Liver (tissue), 10 donors: ENCODE measurements at places on chromosomes 16 and 17.

- no peak for DNase-seq
- H3K4me1 ChIP-seq, result peaks cover 31% of the 10 kb centered on the region
- H3K27ac ChIP-seq, result peak overlapping the region; percentile 38
Observed at GRCh38 chr16:84729716-84730320, 30.0 kb downstream of the USP10 start.

- DNase-seq, result no peak
- H3K27me3 ChIP-seq, result no peaks in the 10 kb centered on the region
- peaks cover 13% of the 10 kb centered on the region for H3K36me3 ChIP-seq
- no peak overlapping the region for H3K4me3 ChIP-seq
- no peaks in the 10 kb centered on the region for H3K4me1 ChIP-seq
Observed at GRCh38 chr16:220021-220420, 9.2 kb downstream of the LUC7L start.

- no peaks in the 10 kb centered on the region for H3K27me3 ChIP-seq
- no peak for DNase-seq
- H3K36me3 ChIP-seq, result peaks cover 5% of the 10 kb centered on the region
Observed at GRCh38 chr16:58011652-58012051, 10.4 kb downstream of the USB1 start.

GRCh38 chr16:4203748-4204147 lies 38.1 kb downstream of the SRL start:
- H3K4me3 ChIP-seq, result no peak overlapping the region
- H3K36me3 ChIP-seq, result no peaks in the 10 kb centered on the region
- H3K4me1 ChIP-seq, result peaks cover 3% of the 10 kb centered on the region
- H3K27ac ChIP-seq, result no peak overlapping the region
- no peaks in the 10 kb centered on the region for H3K27me3 ChIP-seq

DNA sequence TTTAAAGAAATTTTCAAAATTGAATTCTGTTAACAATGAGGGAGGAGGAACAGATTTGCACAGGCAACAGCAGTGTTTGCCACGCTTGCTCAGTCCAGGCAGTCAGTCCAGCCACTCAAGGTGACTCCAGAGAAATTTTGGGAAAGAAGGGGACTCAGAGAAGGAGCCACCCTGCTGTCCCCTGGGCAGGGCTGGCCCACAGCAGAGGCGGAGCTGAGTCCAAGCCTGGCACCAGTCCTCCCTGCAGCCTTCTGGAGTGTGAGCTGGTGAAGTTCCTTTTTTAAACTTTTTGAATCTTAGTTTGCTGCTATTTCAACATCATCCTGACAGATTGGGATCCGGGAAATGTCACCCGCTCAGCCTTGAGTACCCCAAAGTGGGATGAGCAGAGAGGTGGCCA lies 14.5 kb upstream of the SLC47A2 start:
- DNase-seq, result no peak
- H3K27ac ChIP-seq, result no peak overlapping the region
- H3K4me3 ChIP-seq, result no peak overlapping the region
- H3K4me1 ChIP-seq, result peaks cover 5% of the 10 kb centered on the region
- H3K36me3 ChIP-seq, result no peaks in the 10 kb centered on the region
- no peaks in the 10 kb centered on the region for H3K27me3 ChIP-seq

GRCh38 chr16:14491861-14492529 lies 138.1 kb downstream of the PARN start:
- H3K4me1 ChIP-seq, result no peaks in the 10 kb centered on the region
- H3K27me3 ChIP-seq, result no peaks in the 10 kb centered on the region
- no peak overlapping the region for H3K27ac ChIP-seq
- no peak overlapping the region for H3K4me3 ChIP-seq

- H3K36me3 ChIP-seq, result peaks cover 21% of the 10 kb centered on the region
- no peaks in the 10 kb centered on the region for H3K27me3 ChIP-seq
- peaks cover 18% of the 10 kb centered on the region for H3K4me1 ChIP-seq
- H3K27ac ChIP-seq, result no peak overlapping the region
Observed at GRCh38 chr17:45918241-45918745, 23.9 kb downstream of the MAPT start.

GRCh38 chr17:80252871-80253270 lies 7.8 kb upstream of the RNF213 start:
- H3K4me3 ChIP-seq, result no peak overlapping the region
- no peaks in the 10 kb centered on the region for H3K27me3 ChIP-seq
- H3K36me3 ChIP-seq, result no peaks in the 10 kb centered on the region

GRCh38 chr16:47881574-47881973 lies 274.2 kb downstream of the ABCC12 start:
- DNase-seq, result no peak
- H3K4me3 ChIP-seq, result no peak overlapping the region
- H3K27me3 ChIP-seq, result no peaks in the 10 kb centered on the region

- H3K27me3 ChIP-seq, result no peaks in the 10 kb centered on the region
- H3K4me3 ChIP-seq, result no peak overlapping the region
- H3K27ac ChIP-seq, result no peak overlapping the region
- no peaks in the 10 kb centered on the region for H3K36me3 ChIP-seq
- H3K4me1 ChIP-seq, result no peaks in the 10 kb centered on the region
- DNase-seq, result no peak
Observed at GRCh38 chr16:8611886-8612600, 9.5 kb upstream of the METTL22 start.

- H3K27ac ChIP-seq, result no peak overlapping the region
- H3K27me3 ChIP-seq, result peaks cover 4% of the 10 kb centered on the region
- DNase-seq, result no peak
- no peaks in the 10 kb centered on the region for H3K4me1 ChIP-seq
- no peaks in the 10 kb centered on the region for H3K36me3 ChIP-seq
Observed at GRCh38 chr16:84308120-84308519, 13.4 kb downstream of the WFDC1 start.

- no peaks in the 10 kb centered on the region for H3K36me3 ChIP-seq
- DNase-seq, result no peak
- no peaks in the 10 kb centered on the region for H3K27me3 ChIP-seq
- no peak overlapping the region for H3K27ac ChIP-seq
Observed at GRCh38 chr17:8412089-8412488, 14.5 kb upstream of the RNF222 start.

DNA sequence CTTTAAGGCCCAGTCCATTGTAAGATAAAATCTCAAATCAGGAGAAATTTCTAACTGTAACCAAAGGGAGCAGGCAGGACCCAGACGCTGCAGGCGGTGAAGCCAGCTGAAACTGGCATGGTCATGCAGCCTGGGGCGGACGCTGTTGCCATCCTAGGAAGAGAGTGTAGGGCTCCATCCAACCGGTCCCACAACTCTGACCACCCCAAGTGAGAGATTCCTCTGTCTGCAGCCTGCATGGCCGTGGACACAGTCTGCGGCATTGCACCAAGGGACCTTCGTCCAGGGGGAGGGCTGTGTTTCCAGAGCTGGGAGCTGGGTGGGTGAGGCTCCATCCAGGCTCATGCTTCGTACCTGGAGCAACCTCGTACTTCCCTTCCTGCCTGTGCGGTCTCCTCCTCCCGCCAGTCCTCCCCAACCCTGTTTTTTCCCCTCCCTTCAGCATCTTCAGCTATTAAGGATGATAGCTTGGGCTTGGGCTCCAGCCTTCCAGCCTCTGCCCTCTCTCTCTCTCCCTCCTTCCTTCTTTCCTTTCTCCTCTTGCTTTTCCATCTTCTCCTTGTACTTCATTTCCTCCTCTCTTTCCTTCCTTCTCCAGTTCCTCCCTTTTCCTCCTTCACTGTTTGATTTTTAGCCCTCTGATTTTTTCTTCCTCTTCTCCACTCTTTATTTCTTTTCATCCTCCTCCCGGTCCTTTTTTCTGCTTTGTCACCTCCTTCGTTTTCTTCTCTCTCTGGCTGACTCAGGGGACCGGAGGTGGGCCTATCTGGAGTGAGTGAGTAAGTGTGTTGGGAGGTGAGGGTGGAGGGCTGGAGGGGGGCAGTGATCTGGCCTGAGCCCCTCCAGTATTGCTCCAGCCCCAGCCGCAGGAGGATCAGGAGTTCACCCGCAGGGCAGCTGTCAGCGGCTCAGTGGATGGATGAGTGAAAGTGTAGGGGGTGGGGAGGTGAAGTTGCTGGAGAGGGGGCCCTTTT lies 17.0 kb upstream of the LHX1 start:
- no peak overlapping the region for H3K4me3 ChIP-seq
- H3K27ac ChIP-seq, result no peak overlapping the region
- no peaks in the 10 kb centered on the region for H3K4me1 ChIP-seq
- H3K27me3 ChIP-seq, result peaks cover 3% of the 10 kb centered on the region
- H3K36me3 ChIP-seq, result no peaks in the 10 kb centered on the region

GRCh38 chr16:78761427-78761826 lies 662.0 kb downstream of the WWOX start:
- no peaks in the 10 kb centered on the region for H3K4me1 ChIP-seq
- H3K36me3 ChIP-seq, result no peaks in the 10 kb centered on the region
- DNase-seq, result no peak
- no peak overlapping the region for H3K4me3 ChIP-seq
- no peaks in the 10 kb centered on the region for H3K27me3 ChIP-seq

GRCh38 chr16:57623251-57624043 lies 5.0 kb upstream of the ADGRG1 start:
- no peaks in the 10 kb centered on the region for H3K27me3 ChIP-seq
- H3K4me3 ChIP-seq, result no peak overlapping the region
- H3K36me3 ChIP-seq, result no peaks in the 10 kb centered on the region

GRCh38 chr16:2717383-2718263 lies 2.4 kb downstream of the PRSS27 start:
- no peak overlapping the region for H3K4me3 ChIP-seq
- no peak overlapping the region for H3K27ac ChIP-seq
- H3K4me1 ChIP-seq, result peaks cover 17% of the 10 kb centered on the region
- no peak for DNase-seq
- H3K27me3 ChIP-seq, result no peaks in the 10 kb centered on the region

- no peaks in the 10 kb centered on the region for H3K27me3 ChIP-seq
- H3K4me3 ChIP-seq, result no peak overlapping the region
- no peaks in the 10 kb centered on the region for H3K36me3 ChIP-seq
- no peaks in the 10 kb centered on the region for H3K4me1 ChIP-seq
- DNase-seq, result no peak
Observed at GRCh38 chr16:77869997-77870813, 81.8 kb downstream of the VAT1L start.

DNA sequence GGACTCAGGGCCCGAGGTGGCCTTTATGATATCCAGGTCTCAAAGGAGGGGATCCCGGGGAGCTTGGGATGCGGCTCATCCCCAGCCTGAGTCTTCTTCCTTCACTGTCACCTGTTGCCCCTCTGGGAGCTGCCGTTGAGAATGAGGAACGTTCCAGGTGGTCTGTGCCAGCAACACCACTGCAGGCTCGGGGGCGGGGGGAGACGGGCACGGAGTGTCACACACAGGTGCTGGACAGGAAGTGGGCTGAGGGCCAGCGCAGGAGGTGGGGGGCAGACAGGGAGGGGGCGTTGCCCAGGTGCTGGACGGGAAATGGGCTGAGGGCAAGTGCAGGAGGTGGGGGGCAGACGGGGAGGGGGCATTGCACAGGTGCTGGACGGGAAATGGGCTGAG lies 28.2 kb downstream of the METRNL start:
- no peak overlapping the region for H3K4me3 ChIP-seq
- DNase-seq, result no peak
- no peaks in the 10 kb centered on the region for H3K27me3 ChIP-seq
- no peaks in the 10 kb centered on the region for H3K4me1 ChIP-seq
- no peak overlapping the region for H3K27ac ChIP-seq
- no peaks in the 10 kb centered on the region for H3K36me3 ChIP-seq

GRCh38 chr16:57307365-57307764 lies 22.9 kb upstream of the PLLP start:
- H3K27ac ChIP-seq, result no peak overlapping the region
- H3K27me3 ChIP-seq, result no peaks in the 10 kb centered on the region
- H3K4me1 ChIP-seq, result peaks cover 9% of the 10 kb centered on the region
- no peak overlapping the region for H3K4me3 ChIP-seq

DNA sequence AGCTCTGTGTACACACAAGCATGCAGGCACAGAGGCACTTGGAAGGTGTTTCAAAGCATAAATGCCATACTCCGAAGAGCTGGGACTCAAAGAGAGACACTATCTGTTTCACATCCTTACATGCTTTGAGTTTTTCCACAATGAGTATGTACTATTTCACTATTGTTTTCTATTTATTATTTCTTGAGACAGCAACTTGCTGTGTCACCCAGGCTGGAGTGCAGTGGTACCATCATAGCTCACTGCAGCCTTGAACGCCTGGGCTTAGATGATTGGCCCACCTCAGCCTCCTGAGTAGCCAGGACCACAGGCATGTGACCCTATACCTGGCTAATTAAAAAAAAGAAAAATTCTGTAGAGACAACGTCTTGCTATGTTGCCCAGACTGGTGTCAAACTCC lies 31.6 kb downstream of the CYB5D2 start:
- no peak for DNase-seq
- no peaks in the 10 kb centered on the region for H3K27me3 ChIP-seq
- H3K36me3 ChIP-seq, result peaks cover 74% of the 10 kb centered on the region
- H3K4me3 ChIP-seq, result no peak overlapping the region
- no peaks in the 10 kb centered on the region for H3K4me1 ChIP-seq

DNA sequence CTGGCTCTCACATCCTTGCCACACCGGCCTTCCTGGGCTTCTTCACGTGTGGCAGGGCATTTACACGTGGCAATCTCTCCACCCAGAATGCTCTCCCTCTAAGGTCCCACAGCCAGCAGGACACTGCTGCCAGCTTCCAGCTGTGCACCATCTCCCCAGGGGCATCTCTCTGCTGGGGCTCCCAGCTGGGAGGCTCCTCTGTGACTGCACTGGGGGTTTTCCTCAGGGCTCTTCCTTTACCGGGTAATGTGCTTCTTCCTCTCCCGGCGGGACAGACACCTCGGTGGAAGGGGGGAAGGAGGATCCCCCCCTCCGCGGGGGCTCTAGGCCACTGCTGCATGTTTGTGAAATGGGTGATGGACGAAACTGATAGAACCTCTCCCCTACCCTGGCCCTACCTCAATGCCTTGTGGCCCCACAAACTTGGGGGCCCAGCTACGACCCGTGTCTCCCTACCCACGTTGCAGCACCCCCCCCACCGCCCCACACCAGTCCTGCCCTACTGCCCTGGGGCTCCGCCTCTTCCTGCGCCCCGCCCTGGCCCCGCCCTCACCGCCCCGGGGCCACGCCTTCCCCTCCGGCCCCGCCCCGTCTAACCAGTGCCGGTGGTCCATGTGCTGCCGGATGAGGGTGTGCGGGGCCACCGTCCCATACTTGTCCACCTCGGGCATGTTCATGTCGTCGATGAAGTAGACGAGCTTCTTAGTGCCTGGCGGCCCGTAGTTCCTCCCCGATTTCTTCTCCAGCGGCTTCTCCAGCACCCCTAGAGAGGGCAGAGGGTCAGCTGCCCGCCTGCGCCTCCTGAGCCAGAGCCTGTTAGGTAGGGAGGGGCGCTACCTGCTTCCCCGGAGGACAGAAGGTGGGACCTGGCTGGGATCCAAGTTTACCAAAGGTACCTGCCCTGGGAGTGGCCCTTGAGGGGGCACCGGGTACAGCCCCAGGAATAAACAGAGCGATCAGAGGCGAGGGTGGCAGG lies 92.6 kb downstream of the DNAH17 start:
- no peak for DNase-seq
- no peaks in the 10 kb centered on the region for H3K4me1 ChIP-seq
- H3K36me3 ChIP-seq, result no peaks in the 10 kb centered on the region
- no peak overlapping the region for H3K4me3 ChIP-seq

- H3K27ac ChIP-seq, result no peak overlapping the region
- no peaks in the 10 kb centered on the region for H3K4me1 ChIP-seq
Observed at GRCh38 chr17:66043419-66043818, 148.5 kb downstream of the CEP112 start.
